ENCODE measurements at places on chromosomes 12 and 14.

GRCh38 chr12:122050706-122051105 lies 27.9 kb upstream of the MLXIP start:
- DNase-seq, result no peak

- DNase-seq, result no peak
Observed at GRCh38 chr14:104644656-104645378, 40.2 kb upstream of the TMEM179 start.

DNA sequence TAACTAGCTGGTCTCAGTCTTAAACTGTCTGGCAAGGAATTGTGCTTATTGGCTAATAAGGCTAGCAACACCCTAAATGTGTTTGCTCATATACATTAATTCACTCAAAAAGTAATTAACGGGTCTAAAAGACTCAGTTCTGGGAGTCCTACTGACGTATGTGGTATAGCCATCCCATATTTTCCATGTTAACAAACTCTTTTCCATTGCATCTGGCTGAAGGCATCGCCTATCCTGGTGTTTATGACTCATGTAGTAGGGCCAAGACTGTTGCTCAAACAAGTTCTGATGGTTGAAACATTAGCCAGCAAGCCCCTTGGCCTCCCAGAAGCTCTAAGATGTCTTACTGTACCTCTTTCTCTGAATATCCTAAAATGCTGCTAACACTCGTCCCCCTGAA lies 98.5 kb downstream of the PHLDA1 start:
- DNase-seq, result no peak

DNA sequence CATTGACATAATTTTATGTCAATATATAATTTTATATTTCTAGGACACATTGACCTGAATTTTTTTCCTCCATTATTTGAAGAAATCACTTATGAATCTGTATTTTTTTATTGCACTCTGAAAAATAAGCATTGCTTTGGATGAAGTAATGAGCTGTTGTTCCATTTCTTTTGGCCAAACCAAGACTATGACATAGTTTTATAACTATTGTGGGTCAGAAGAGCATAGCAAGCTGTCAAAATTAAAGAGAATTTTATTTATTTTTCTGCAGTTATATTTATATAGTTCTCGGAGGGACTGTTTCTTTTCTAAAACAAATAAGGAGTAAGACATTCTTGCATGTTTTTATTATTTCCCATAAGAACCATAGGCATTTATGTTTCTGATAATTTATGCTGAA lies 8.5 kb downstream of the C12orf75 start:
- no peak for DNase-seq

- no peak for DNase-seq
Observed at GRCh38 chr12:127548123-127548553, 718.8 kb upstream of the TMEM132C start.

GRCh38 chr12:5548152-5548943 lies 116.4 kb downstream of the NTF3 start:
- no peak for DNase-seq
